CD4-positive, alpha-beta memory T cell (primary cell): ENCODE measurements at places on chromosomes 12 and 14.

GRCh38 chr12:113468365-113469223, 3.1 kb downstream of the LHX5 start:
- DNase-seq = no peak

DNA sequence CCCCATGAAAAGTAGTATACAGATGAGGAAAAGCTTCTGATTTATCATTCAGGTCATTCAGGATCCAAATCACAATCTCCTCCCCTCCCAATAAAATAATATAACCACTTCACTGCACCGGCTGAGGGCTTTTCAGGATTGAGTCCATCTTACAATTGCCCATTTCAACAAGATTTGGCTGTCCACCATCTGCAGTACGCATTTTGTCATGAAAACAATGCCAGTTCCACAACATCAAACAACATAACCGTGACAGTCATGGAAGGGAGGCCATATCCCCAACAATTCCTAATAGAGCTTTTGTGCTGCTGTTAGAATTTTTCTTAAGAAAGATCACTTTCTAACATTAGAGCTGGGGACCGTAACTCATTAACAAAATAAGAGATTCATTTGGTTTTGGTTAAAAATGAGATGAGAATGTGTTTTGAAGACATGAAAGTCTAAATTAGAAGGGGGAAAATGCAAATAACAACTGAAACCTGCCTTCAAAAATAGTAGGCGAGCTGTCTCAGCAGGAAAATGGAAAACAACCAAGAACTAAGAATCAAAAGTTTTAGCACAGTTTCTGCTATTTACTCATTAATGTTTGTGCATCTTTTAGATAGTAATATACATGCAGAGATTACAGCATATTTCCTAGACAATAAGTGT, 38.3 kb upstream of the TMTC2 start:
- DNase-seq = no peak

- no peak for DNase-seq
These were observed 39.4 kb downstream of the CRACR2A start for GRCh38 chr12:3713483-3713882.

- no peak for DNase-seq
These were observed 75.1 kb downstream of the DCAF5 start for GRCh38 chr14:69077841-69078240.

GRCh38 chr12:10636611-10637010, 23.2 kb upstream of the MAGOHB start:
- no peak for DNase-seq

DNA sequence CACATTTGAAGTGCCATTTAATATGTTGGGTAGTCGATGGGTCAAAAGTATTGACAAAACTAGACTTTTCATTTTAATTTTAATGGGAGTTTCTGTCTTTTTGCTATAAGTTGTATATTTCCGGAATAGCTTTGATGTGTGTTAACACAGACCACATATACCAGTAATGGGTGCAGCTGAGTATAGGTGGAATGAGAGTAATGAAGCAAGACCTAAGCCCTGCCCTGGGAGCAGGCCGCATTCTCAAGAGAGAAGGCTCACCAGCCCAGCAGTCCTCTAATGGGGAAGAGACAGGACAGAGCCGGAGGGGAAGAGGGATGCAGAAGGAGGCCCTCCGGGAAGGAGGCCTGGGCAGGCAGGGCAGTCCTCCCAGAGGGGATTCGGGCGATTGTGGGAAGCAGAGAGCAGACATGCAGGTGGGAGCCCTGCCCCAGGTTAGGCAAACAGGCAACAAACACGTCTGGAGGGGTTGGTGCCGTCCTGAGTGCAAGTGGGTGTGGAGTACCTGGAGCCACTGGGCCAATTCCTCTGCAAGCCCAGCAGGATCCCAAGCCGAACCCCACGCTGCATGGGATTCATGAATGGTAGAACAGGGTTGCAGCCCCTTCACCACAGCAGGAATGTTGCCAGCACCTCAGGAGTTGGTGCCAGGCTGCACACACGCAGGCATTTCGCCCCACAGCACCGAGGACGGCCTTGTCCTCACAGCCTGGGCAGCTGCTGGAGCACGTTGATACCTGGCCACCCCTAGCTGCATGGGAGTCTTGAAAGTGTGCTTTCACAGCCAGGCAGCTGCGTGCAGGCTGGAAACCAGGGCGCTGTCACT, 7.8 kb downstream of the CKB start:
- DNase-seq = no peak

DNA sequence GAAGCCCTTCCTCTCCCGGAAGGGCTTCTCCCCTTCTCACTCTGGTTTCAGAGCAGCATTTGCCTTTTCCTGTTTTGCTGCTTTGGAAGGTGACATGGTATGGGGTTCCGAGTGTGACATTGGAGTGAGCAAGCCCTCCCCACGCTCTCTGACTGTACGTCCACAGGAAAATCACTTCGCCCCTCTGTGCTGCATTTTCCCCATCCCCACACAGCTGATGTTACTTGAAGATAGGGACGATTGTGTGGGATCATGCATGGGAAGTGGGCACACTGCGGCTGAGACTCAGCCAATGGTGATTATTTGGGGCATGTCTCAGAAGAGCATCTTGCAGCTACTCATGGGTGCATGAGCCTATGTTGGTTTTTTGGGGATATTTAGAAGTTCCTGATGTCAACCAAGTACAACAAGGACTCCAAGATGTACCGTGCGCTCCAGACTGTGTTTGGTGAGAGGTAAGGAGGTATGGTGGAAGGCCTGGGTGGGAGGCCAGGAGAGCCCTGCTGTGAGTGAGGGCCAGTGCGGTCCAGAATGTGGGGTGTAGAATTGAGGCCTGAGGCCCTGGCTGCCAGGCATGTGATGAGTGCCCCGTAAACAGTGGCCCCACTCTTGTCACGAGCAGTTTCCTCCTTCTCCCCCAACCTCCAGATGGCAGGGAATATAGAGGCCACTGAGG, 15.1 kb downstream of the CYP46A1 start:
- no peak for DNase-seq

- DNase-seq = no peak
These were observed 27.1 kb downstream of the PLEKHG7 start for GRCh38 chr12:92729773-92730305.

DNA sequence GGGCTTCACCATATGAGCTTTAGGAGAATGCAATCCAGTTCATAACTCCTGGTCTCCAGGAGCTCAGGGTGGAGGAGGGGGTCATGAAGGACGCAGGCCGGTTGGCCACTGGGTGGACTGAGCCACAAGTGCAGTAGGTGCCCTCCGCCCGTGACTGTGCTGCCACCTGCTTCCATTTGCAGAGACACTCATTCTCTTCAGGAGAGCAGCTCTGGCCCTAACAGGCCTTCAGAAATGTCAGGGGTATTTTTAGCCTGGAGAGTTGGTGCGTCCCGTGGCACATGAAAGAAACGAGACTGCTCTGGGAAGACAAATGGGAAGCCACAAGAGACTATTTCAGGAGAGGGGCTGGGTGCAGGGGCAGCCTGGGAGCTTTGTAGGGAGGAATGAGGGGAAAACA, 74.6 kb upstream of the MYL2 start:
- no peak for DNase-seq
